Stimulated activated CD4-positive, alpha-beta T cell treated with anti-CD3 and anti-CD28 coated beads, Interleukin-4, amount 100 ng/mL, for 48 hours (primary cell): ENCODE measurements at places on chromosomes 4 and X.

DNA sequence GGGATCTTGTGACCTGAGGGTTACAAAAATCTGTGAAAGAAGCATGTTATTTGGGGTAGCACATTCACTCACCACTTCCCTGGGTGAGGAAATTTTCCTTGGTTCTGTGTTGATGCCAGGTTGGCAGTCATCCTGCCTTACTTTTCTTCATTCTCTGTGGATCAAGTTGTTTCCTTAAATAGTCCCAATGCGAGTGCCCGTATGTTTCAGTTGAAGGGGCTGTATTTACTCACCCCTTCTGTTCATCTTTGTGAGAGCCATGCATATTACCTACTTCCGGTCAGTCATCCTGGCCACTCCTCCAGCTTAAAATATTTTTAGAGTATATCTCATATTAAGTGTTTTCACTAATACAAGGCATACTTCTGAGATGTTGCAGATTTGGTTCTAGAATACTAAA lies 2.6 kb upstream of the UGT2B7 start:
- DNase-seq: no peak

- DNase-seq: no peak
Measured at GRCh38 chr4:183434264-183434663, 10.2 kb upstream of the CDKN2AIP start.

DNA sequence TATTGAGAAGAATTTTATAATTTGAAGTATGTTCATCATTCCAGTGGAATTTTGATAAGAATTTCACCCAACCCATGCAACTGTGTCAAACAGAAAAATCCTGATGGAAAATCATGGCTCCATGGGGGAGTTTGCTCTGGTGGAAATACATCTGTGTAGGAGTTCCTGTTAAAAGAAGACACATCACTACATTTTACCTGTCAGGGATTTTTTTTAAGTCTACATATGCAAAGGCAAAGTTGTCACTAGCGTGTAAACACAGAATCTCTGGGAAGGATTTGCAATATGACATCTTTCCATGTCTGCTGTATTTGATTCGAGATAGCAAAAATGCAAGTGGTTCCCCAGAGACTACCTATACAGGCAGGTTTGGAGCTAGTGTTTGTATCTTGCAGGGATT lies 581.0 kb downstream of the KCNIP4 start:
- DNase-seq: no peak

- no peak for DNase-seq
Measured at GRCh38 chrX:8126092-8126491, 45.0 kb downstream of the VCX2 start.

GRCh38 chr4:142248946-142249345 lies 597.2 kb downstream of the INPP4B start:
- no peak for DNase-seq

GRCh38 chr4:7956934-7957656 lies 17.4 kb upstream of the AFAP1 start:
- DNase-seq: no peak

GRCh38 chr4:86058621-86059020 lies 301.2 kb downstream of the MAPK10 start:
- DNase-seq: no peak

GRCh38 chr4:185017964-185018772 lies at the start of gene HELT:
Gene HELT, plus strand, starts transcription at chr4:185018490. Its CDS starts 439 bp downstream, at chr4:185018929.
- no peak for DNase-seq

GRCh38 chrX:40145923-40146261 lies 48.1 kb upstream of the BCOR start:
- DNase-seq: no peak

- no peak for DNase-seq
Measured at GRCh38 chrX:46788902-46789301, 30.0 kb upstream of the SLC9A7 start.

- no peak for DNase-seq
Measured at GRCh38 chrX:68868902-68869800, 40.3 kb downstream of the EFNB1 start.

GRCh38 chrX:24494647-24495075 lies 29.6 kb downstream of the PDK3 start:
- DNase-seq: no peak

DNA sequence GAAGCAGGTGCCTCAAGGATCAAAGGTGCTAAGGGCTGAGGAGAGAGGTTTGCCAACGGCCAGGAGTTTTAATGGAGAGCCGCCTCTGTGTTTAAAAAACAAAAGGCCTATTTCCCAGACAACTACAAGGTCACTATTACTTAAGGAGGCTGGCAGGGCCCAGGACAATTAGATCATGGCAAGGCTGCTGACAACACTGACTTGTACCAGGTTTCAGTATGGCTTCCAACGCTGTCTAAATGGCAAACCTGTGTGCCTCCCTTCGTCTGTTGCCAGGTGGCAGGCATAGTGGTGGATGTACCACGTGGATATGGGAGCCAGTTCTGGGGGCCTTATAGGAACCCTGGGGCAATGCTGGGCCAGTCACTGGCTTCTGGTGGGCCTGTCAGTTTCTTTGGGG lies 41.0 kb downstream of the NSG1 start:
- no peak for DNase-seq

- DNase-seq: no peak
Measured at GRCh38 chr4:177147668-177148067, 162.0 kb upstream of the NEIL3 start.

DNA sequence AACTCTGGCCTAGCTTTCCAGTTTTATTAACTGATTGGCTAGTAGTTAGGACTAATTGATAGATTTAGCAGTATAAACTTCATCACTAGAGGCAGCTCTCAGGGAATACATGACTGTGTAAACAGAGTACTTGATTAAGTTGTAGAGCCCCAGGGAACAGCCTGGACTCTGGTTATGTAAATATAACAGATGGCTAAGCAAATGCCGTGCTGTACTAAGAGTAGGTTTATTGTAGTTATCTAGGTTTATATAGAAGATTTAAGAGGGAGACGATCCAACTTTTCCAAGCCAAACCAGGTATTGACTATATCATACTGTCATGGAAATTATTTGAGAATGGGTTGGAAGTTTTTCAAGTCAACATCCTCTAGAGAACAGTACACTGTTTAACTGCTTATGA lies 463.4 kb upstream of the GRID2 start:
- DNase-seq: no peak

GRCh38 chr4:47891928-47892327 lies 22.5 kb downstream of the NFXL1 start:
- DNase-seq: no peak

DNA sequence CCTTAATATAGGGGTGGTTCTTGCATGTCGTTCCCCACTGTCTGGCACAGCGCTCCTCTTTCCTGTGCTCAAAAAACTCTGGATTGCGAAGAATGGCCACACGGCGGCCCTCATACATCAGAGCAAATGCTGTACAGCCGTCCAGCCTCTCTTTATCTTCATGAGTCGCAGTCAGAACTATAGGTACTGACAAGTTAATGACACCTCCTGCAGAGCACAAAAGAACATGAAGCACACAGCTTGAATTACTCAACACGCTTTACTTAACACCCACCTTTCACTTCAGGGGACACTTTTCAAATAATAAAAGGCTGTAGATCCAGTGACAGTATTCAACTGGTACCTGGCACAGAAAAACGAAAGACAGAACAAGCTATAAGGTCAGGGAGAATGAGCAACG lies 65.3 kb downstream of the PAPSS1 start:
- no peak for DNase-seq

- no peak for DNase-seq
Measured at GRCh38 chr4:124738994-124739393, 26.5 kb upstream of the ANKRD50 start.

DNA sequence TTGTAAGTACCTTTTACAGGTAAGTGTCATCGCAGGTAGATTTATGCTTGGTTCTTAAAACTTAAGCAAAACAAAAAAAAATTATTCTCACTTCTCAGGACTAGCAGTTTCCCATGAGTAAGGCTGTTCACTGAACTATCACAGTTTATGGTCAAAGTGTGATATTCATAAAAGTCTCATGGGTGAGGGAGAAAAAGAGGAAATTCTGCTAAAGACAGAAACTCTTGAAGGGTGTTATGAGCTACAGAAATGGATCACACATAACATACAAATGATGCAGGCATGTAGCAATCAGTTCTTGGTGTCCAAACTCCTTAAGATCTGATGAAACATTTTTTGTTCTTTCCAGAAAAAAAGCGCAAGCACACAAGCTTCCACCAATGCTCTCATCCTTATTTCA lies 8.5 kb downstream of the RAB9A start:
- no peak for DNase-seq

DNA sequence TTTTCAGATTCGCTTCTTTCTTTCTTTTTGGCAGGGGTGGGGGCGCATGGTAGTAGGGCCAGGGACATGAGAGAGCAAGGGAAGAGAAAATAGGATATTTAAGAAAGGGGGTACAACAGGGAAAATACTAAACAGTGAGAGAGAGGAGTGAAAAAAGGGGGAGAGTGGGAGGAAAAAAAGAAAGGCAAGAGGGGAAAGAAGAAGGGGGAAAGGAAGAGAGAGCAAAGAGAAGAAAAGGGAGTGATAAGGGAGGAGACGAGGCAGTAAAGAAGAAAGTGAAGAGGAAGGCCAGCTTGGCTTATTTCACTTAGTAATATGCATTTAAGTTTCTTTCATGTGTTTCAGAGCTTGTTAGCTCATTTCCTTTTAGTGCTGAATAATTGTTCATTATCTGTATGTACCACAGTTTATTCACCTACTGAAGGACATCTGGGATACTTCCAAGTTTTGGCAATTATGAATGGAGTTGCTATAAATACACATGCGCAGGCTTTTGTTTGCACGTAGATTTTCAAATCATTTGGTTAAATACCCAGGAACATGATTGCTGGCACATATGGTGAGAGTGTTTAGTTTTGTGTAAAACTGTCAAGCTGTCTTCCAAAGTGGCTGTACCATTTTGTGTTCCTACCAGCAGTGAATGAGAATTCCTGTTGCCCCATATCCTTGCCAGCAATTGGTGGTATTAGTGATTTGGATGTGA lies 37.3 kb downstream of the CASP6 start:
- no peak for DNase-seq

GRCh38 chrX:40975951-40976350 lies 109.3 kb upstream of the USP9X start:
- no peak for DNase-seq

- no peak for DNase-seq
Measured at GRCh38 chr4:151659601-151660364, 101.0 kb downstream of the GATB start.

DNA sequence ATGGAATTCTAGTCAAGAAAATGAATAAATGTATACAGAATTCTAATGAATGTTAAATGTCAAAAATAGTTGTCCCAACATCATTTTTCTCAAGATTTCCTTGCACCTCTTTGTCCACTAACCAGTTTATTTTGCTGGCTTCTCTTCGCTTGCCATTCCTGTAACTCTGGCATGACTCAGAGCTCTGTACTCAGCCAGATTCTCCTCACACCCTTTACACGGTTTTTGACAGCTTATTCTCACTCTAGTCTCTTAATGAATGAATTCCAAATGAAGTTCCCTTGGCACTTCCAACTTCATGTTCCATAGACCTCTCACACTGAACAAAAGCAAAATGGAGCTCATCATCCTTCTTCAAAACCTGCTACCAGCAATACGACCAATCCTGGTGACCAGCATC lies 419.3 kb upstream of the SLIT2 start:
- DNase-seq: no peak

DNA sequence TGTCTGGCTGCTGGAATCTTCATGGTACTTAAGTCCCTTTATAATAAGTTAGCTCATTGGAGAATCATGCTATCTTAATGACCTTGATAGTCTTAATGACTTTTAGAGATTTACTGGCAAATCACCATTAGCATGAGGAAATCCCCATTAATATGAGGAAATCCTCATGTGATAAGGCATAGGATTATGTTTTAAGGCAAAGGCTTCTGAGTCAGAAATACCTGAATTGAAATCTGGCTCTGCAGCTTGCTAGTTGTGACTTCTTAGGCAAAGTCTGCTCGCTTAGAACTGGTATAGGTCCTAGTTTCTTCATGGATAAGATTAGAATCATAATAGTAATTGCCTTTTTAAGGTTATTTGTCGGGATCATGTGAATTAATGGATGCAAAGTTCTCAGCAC lies 190.2 kb upstream of the BANK1 start:
- DNase-seq: no peak

DNA sequence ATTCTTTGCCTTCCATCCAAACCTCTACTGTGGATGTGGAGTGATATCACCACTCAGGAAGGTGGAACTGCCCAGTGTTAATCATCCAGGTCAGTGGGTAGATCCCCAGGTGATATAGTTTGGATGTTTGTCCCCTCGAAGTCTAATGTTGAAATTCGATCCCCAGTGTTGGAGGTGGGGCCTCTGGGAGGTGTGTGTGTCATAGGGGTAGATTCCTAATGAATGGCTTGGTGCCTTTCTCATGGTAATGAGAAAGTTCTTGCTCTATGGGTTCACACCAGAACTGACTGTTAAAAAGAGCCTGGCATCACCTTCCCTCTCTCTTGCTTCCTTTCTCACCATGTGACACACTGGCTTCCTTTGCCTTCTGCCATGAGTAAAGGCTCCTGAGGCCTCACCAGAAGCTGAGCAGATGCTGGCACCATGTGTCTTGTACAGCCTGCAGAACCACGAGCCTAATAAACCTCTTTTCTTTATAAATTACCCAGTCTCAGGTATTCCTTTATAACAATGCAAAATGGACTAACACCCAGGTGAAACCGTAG lies 6.8 kb upstream of the SOWAHB start:
- DNase-seq: no peak

DNA sequence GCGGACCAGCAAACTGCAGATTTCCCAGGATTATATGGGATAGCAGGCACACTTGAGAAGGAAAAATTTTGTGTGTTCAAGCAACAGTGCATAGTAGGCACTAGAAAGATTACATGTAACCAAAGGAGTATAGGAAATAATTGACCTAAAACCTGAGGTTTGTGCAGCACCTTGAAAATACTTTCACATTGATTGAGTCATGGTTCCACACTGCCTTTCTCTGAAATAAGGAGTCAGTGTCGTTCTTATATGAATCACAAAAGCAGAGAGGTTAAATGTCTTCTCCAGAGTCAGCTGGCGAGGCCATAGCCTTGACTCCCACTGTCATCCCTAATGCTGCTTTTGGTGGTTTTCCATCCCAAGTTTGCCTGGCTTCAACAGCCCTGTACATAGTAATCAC lies 138.9 kb downstream of the SOWAHB start:
- no peak for DNase-seq

DNA sequence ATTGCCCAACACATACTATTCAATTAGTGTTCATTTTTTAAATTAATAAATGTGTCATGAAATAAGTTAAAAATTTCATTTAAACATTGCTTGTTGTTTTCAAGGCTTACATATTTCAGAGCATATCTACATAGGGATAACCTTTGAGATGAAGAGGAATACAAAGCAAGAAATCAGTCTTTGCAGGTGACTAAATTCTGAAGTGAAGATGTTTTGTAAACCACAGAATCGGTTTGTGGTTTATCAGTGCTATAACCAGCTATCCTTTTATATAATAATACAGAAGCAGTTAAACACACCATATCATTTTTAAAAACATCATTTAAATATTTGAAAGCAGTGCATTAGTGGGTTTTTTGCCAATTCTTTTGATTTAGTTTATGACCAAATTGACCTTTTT lies 26.9 kb downstream of the FAM241A start:
- DNase-seq: no peak
